Hypothalamus (tissue), 51 donors: ENCODE measurements at places on chromosomes 3 and 15.

DNA sequence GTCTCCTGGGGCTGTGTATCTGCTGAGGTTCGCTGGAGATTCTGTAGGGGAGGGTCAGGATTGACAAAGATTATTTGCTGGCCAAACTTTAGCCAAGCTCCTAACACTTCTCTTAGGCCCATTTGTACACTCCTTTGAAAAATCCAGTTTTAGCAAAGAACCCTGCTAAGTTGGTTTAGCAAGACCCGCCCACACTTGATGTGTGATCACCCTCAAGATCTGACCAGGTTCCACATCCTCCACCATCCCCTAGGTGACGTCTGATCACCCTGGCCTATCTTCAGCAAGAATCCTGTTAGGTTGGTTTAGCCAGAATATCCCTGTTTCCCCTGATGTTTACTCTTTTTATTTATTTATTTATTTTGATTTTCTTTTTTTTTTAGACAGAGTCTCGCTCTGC is 14.8 kb upstream of the SLC35G2 start:
- DNase-seq = no peak

DNA sequence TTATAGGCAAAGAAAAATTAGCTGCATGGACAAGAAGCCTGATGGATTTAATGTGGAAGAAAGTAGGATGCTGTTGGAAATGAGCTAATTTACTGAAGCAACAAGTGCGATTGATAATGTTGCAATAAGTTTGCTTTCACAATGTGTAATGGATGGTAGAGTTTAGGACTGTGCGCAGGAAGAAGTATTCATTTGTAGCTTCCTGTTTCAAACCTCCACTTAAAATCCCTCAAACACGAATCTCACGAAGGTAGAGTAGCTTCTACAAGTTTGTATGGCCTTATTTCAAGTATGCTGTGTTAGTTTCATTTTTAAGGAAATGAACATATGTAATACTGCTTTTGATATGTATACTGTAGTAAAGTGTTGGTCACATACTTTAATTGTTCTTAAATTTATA is 42.3 kb downstream of the KCNH8 start:
- DNase-seq = no peak

DNA sequence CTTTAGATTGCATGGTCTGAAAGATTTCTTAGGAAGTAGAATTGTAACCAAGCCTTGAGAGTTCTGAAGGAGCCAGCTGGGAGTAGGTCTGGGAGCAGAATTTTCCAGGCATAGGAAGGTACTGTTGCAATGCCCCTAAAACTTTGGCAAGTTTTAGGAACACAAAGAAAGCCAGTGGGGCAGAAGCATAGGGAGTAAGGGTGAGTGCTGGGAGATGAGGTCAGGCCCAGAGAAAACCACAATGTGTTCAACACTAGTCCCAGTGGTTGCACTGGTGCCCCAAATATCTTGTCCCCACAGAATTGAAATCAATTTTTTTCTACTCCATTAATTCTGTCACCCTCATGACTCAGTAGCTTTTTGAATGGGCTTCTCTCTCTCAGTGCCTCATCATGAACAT is 120.7 kb upstream of the GALNT15 start:
- DNase-seq = no peak

GRCh38 chr3:148727231-148727630 is 29.5 kb downstream of the AGTR1 start:
- peak; percentile 66 for DNase-seq

DNA sequence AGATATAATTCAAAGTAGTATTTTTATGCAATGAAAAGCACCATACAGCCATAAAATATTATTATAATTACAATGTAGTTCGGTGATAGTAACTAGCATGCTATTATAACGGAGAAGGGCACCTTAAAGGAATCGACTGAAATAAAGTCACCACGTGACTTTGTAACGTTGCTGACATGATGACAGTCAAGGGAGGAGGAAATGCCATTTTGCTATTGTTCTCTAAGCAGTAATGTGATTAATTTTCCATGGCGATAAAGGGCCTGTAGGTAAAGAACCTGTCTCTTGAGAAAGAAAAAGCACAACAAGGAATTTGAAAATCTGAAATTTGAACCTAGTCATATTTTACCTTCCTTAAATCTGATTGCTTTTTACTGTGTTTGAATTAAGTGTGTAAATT is 526.2 kb downstream of the ROBO2 start:
- no peak for DNase-seq

- DNase-seq = no peak
Observed at GRCh38 chr3:151443583-151443982, 17.3 kb downstream of the IGSF10 start.

- DNase-seq = no peak
Observed at GRCh38 chr3:179880868-179881267, 155.9 kb downstream of the PEX5L start.
